ENCODE measurements at places on chromosomes 7 and 10.

GRCh38 chr7:37092548-37092947 lies 356.1 kb downstream of the ELMO1 start:
- no peak for DNase-seq

GRCh38 chr7:159007996-159008389 lies 136.7 kb downstream of the VIPR2 start:
- DNase-seq = no peak

- peak; percentile 53 for DNase-seq
Observed at GRCh38 chr7:67478066-67478465, 481.4 kb downstream of the TYW1 start.

DNA sequence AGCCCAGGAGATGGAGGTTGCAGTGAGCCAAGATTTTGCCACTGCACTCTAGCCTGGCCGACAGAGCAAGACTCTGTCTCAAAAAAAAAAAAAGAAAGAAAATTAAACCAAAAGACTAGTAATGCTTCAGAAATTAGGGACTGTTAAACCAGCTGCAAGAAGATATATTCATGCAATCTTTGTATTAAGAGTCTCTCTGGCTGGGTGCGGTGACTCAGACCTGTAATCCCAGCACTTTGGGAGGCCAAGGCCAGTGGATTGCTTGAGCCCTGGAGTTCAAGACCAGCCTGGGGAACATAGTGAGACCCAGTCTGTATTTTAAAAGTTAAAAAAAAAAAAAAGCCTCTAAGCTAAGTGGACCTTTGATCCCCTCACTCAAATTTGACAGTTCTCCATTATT lies 2.5 kb upstream of the HNRNPF start:
- DNase-seq = no peak

GRCh38 chr7:103990991-103991390 lies 1.5 kb upstream of the RELN start:
- DNase-seq = peak; percentile 11

DNA sequence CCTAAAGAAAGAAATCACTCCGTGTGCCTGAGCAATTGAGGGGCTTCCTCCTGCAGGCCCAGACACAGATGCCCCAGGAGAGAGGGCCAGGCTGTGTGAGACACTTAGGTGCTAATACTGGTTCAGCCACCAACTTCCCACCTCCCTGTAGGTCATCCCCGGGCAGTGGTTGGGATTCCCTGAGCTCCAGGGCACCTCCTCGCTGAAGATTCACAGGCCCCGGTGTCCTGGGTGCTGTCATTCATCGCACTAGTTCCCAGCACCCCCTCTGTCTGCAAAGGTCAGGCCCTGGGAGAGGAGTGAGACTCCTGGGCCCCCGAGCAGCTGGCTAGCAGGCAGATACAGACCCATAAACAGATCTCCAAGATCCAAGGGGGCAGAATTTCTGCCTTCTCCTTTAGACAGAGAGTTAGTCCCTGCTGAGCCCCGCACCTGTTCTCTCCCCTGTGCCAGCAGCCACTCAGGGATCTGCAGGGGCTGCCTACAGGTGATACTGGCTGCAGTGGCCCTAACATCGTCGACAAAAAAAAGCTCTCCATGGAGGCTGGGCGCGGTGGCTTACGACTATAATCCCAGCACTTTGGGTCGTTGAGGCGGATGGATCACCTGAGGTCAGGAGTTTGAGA lies 38.2 kb upstream of the GTF2I start:
- no peak for DNase-seq

GRCh38 chr7:116232350-116232749 lies 22.0 kb downstream of the TES start:
- no peak for DNase-seq

- DNase-seq = no peak
Observed at GRCh38 chr7:1562597-1563051, 6.6 kb upstream of the TMEM184A start.

- DNase-seq = peak; percentile 8
Observed at GRCh38 chr10:35384265-35384868, 48.1 kb downstream of the CCNY start.
